Left lung (tissue), 14 donors: ENCODE measurements at places on chromosomes 5 and 9.

DNA sequence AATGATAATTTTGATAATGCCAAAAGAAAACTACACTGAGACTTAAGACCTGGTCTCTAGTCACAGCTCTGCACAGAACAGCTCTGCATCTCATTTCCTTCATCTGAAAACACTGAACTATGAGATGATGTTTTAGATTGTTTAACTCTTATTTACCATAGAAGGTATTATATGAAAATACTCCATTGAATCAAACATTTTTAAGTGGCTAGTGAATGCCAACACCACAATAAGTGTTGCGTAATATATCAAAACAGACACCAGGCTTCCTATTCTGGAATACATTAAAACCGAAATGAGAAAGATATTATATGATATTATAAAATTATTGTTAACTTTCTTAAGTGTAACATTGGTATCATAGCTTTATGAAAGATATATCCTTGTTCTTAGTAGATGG, 14.6 kb downstream of the CETN3 start:
- DNase-seq = no peak
- H3K36me3 ChIP-seq = peaks cover 23% of the 10 kb centered on the region
- H3K4me1 ChIP-seq = no peaks in the 10 kb centered on the region
- H3K4me3 ChIP-seq = no peak overlapping the region
- H3K27me3 ChIP-seq = no peaks in the 10 kb centered on the region

DNA sequence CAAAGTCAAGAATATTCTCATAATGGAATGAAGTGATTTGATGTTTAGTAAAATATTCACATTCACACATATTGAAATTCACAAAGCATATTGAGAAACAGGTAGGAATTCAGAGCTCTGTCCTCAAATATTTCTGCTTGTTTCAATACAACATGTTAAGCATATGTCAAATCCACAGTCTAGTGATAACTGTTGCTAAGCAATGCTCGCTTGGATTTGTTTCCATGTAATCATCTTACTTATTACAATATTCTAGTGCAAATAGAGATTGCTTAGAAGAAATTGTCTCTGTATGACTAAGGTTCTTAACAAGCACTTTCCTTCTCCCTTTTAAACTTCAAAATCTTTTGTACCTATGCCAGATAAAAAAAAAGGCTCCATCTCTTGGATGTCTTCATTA, 995.7 kb downstream of the CDH18 start:
- H3K27ac ChIP-seq = no peak overlapping the region
- no peaks in the 10 kb centered on the region for H3K4me1 ChIP-seq
- no peaks in the 10 kb centered on the region for H3K36me3 ChIP-seq
- DNase-seq = no peak
- no peaks in the 10 kb centered on the region for H3K27me3 ChIP-seq
- no peak overlapping the region for H3K4me3 ChIP-seq

DNA sequence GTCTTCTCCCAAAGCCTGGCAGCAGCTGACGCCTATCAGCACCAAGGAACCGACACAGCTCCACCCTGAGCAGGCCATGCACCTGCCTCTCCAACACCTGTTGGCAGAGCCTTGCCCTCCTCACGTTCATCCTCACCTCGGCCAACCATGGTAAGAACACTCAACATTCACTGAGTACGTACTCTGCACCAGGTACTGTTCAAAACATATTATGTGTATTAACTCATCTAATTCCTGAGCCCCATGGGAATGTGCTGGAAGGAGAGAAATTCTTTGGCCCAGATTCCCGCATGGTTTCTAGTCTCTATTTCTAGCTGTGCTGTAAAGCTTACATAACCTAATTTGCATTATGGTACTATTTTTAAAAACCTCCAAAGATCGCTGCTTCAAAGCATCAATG, 86.1 kb downstream of the GPR21 start:
- H3K4me3 ChIP-seq = no peak overlapping the region
- no peaks in the 10 kb centered on the region for H3K4me1 ChIP-seq
- DNase-seq = no peak

DNA sequence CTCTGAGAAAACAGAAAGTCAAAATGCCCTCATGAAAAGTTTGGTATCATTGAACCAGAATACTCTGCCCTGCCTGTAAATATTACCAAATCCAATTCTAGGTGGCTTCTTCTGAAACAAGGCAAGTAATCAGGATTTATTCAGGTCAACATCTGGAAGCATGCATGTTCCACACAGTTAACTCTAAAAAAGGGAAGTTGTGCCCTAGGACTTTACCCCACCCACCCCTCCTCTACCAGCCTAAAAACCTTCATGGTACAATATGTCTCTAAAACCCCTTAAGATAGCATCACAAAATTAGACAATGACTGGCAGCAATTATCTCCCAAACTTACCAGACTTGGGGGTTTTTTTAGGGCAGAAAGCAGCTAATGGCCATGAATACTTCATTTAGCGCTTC, 414.8 kb upstream of the SLC30A5 start:
- no peak overlapping the region for H3K4me3 ChIP-seq
- H3K27ac ChIP-seq = no peak overlapping the region
- DNase-seq = no peak
- no peaks in the 10 kb centered on the region for H3K27me3 ChIP-seq

DNA sequence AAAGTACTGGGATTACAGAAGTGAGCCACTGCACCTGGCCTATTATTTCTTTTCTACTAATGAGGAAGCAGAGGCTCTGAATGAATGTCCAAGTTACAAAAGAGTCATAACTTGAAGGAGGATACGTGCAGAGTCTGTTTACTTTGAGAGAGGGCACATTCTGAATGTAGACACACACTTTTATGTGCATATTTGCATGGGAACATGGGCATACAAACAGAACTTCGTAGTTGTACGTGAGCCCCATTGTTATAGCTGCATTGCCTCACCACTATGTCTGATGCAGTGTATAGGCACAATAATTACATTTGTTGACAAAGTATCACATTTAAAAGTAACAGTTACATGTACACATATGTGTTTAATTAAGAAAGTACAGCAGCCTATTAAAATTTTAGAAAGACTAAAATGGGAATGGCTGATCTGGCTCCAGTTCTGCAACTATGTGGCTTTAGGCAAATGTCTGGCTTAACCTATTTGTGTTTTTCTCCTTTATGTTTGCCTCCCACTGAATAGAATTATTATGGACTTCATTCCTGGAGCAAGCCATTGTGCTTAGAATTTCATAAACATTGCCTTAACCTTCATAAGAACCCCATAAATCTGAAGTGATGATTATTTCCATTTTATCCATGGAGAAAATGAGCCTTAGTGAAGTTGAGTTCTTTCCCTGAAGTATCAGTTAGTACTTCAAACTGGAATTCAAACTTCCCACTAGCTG, 3.0 kb upstream of the DPYSL3 start:
- no peak overlapping the region for H3K4me3 ChIP-seq
- no peaks in the 10 kb centered on the region for H3K36me3 ChIP-seq
- DNase-seq = no peak
- no peaks in the 10 kb centered on the region for H3K4me1 ChIP-seq
